ENCODE measurements at places on chromosomes 2 and 18. TPM values are rescaled to one million over a fixed set of nuclear protein-coding genes. Genes with fewer than 3 reads are reported as not detected.
A peak's percentile ranks its signal among the peaks of the same experiment; 100 is the strongest.

Gene PSMA8
- not detected for total RNA-seq

Gene GKN1
- 0.09 TPM for total RNA-seq

Gene VIL1
- total RNA-seq: not detected

Gene DNMT3A
- total RNA-seq: 27.3 TPM

Gene FAM237A
- not detected for total RNA-seq

Gene C2orf80
- not detected for total RNA-seq

Gene COLEC11
- total RNA-seq: 0.18 TPM

Gene ECEL1
- total RNA-seq: 0.31 TPM

Gene CERKL
- not detected for total RNA-seq

- no peak for DNase-seq
These were observed 23.5 kb upstream of the RPL37A start for GRCh38 chr2:216474925-216475670.

DNA sequence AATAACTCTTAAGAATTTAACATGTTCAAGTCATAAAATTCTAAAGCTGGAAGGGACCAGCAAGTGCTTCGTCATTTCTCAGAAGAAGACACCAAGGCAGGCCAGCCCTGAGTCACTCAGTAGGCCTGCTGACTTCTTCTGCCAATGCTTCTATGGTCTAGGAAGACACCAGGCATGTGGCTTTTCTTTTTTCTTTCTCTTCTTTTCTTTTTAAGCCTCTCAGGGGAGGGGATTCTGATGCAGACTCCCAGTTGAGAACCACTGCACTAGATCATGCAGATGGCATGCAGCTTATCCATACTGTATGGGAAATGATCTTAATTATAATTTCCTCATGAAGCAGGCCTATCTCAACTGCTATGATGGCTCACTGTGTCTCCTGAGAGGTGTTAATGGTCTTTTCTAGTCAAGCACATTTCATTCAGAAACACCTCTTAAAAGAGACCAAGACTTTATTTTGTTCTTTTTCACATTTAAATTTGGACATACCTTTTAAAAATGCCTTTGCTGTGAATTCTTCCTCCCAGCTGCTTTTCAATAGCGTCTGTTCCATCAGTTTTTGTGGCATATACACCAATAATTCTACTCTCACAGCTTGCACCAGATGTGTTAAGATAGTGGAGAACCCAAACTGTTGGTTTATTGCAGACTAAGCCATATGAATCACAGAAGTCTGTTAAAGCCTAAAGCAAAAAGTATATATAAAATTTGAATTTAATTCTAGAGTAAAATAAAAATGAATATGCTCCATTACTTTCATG, 11.3 kb downstream of the KCTD18 start:
- no peak for DNase-seq

- peak; percentile 77 for DNase-seq
These were observed 16.7 kb downstream of the ZNF638 start for GRCh38 chr2:71348302-71348701.

DNA sequence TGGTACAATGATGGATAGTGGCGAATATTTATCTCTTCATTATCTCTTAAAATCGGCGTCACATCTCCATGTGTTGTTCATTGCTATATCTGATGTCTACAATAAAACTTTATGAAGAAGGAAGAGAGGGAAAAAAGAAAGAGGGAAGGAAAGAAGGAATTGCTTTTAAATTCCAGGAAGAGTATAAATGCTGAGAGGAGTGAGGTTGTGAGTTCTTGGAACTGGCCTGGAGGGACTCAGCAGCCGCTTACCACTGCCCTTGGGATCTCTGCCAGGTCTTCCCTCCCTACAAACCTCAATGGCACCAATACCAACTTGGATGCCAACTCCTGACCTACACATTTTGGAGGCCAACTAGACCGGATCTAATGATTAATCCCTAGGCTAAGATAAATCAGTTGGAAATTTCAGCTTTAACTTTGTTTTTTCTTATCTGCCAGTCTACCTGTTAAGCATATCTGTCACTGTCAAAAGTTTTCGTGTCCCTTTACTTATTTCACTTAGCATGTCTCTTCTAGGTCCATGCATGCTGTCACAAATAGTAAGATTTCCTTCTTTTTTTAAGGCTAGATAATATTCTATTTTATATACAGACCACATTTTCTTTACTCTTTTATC, 9.8 kb downstream of the SCN9A start:
- DNase-seq: no peak

DNA sequence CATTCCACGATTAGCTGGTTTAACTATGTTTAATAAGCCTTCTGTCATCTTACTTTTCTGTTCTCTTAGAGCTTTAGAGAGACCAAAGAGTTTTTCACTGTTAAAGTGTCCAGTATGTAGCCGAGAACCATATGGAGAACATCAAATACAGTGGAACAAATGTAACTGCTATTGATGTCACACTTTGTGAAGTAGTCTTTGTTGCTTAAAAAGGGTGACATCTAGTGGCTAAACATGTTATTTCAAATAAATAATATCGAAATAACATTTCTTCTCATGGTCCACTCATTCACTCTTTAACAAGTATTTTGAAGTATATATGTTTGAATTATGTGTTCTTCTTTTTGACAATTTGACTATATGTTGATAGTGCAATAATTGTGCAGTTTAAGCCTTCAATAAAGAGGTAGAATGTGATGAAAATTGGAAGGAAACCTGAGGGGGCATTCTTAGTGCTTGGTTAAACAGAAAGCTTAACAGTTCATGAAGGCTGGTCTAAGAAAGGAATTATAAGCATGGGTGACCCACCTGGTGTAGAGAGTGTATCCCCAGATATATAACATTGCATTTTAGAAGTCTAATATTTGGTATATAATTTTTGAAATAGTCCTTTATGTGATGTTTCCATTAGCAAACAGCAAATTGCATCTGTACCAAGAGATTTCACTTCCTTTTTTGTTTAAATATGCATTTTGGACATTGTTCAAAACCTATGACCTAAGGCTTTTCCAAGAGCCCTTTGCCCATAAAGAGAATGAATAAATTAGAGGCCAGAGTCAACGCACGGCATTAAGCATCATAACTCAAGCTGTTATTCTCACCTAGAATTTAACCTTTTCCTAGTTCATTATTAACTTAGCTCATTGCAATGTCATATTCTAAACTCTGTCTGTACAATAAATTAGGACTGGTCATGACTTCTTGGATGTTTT, 112.1 kb downstream of the KYNU start:
- peak; percentile 73 for DNase-seq

- DNase-seq: no peak
These were observed 34.2 kb upstream of the ELAC1 start for GRCh38 chr18:50933684-50934083.

DNA sequence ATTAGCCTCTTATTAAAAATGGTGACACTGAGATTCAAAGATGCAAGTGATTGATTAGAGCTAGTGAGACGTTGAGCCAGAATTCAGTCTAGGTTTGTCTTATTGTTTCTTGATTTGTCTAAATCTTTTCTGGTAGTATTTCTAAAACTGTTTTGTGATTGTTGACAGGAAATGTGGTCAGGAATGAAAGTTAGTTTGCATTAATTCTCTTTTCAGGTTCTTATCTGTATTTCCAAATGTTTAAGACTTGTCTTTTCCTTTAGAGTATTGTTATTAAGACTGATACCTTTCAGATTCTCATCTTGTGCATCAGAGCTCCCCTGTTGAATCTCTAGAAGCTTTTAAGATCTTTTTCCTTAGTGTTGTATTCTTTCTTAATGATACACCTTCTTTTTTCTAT, 89.3 kb downstream of the MBD5 start:
- DNase-seq: no peak

DNA sequence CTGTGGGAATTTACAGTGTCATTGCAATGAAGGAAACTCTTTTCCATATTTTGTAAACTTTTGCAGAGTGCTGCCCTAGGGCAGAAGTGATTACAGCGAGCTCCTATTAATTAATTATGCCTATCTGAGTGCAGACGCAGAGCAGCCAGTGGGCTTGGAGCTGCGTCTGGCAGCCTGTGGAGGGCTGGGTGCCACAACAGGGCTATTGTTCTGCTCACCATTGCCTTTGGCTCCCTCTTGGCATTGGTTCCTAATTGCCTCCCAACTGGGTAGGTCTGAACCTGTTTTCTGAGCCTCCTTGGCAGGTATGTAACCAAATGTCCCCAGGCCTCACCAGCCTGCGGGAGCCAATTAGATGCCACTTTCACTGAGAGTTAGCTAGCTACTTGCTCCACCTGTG, 25.6 kb upstream of the ITGB6 start:
- no peak for DNase-seq

DNA sequence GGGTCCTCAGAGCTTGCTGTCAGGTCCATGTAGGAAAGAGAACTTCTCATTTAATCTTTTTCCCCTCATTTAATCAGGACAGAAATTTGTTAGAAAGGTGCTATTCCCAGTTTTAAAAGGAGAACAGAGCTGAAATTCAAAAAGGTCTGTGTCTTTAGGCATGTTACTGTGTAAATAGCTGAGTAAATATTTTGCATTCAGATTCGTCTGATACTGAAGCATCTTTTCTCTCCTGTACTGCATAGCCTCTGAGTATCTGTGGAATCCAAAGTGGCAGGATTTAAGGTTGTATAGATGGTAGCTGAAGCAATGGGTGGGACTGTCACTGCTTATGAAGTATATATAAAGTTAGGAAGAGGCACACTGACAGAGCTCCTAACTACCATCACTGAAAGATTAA, 9.0 kb downstream of the PTPN4 start:
- DNase-seq: no peak
